ENCODE measurements at places on chromosomes 2 and 18.

GRCh38 chr18:75926811-75927210 lies 499.3 kb upstream of the SMIM21 start:
- no peak for DNase-seq

DNA sequence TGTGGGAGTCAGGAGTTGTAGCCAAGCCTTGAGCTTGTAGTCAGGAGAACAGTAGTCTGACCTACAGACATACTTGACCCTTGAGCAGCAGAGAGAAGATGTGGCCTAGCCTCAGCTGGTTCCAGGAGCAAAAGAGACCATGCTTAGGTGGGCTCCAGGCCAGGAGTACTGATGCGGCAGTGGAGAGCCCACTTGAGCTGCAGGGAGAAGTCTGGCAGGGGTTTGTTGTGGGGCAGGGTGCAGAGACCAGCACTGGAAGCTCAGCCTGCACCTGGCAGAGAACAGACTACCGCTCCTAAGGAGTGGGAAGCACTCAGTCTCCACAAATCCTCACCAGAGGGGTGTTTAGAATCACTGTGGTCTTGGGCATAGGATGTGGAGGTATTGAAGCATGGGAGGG lies 197.9 kb downstream of the TPGS2 start:
- no peak for DNase-seq

- no peak for DNase-seq
These were observed 15.4 kb downstream of the TMEM163 start for GRCh38 chr2:134703426-134703825.

DNA sequence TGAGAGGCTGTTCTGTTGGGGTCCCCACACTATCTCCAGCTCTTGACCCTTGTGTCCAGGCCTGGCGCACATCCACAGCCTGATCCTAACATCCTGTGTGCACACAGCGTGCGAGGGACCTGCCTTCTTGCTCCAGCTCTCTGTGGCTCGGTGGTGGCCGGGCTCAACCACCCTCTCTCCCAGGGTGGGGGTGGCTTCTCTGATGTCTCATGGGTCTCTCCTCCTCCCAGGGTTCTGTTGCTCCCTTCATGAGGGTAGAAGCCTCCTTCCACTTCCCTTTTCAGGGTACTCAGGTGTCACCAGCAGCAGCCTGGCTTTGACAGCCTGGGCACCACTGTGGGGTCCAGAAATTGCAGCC lies 196.9 kb upstream of the RAB6C start:
- DNase-seq: no peak

DNA sequence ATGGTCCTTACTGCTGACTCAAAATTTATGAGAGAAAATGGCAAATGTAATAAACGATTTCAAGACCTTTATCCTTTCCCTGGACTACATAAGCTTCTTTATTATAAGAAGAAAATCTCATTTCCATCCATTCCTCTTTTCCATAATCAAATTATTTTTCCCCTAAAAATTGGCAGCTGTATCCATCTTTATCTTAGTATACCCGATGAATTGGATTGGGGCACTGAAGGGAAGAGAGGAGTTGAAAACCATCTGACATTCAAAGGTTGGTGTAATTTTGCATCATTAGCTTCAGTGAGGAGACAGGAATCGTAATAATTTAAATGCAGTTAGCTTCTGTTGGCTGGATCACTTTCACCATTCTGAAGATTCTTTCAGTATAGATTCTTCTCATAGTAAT lies 574.1 kb downstream of the XIRP2 start:
- DNase-seq: no peak

GRCh38 chr18:74482697-74483096 lies 13.5 kb upstream of the CNDP2 start:
- no peak for DNase-seq

DNA sequence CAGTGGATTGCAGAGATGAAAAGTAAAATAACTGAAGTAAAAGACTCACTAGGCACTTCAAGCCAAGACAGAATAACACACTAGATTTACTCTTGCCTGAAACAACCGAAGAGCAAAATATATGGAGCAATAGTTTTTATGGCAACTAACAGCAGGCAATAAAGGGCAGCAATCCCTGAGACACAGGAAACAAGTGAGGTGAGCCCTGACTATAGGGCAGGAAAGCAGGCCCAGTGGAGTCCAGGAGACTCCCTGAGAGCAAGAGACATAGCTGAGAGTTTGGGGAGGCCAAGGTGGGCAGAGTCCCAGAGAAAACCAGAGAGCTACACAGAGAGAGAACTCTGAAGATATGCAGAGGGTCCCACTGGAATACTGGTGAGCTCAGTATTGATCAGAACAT lies 18.8 kb downstream of the FARSB start:
- no peak for DNase-seq

GRCh38 chr18:61720496-61720895 lies 172.3 kb downstream of the RNF152 start:
- no peak for DNase-seq

GRCh38 chr18:63515801-63516200 lies 26.4 kb upstream of the SERPINB12 start:
- DNase-seq: no peak

DNA sequence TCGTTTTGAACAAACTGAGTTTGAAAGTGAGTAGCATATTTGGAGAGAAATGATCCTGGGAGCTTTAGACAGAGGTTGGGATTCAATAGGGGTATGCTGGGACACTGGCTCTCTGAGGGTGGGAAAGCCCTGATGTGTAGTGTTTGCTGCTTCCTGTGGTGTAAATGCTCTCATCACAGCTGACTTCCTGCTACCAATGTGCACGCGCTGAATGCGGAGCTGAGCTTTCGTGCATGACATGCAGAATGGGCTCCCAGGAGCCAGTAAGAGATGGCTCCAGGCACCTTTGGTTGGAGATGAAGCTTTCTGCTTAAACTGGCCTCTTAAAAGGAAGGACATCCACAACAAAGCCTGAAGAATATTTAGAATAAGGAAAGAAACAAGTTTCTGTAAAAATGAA lies 224.1 kb upstream of the CCDC150 start:
- DNase-seq: no peak

- no peak for DNase-seq
These were observed 186.5 kb upstream of the NRP2 start for GRCh38 chr2:205495819-205496218.

DNA sequence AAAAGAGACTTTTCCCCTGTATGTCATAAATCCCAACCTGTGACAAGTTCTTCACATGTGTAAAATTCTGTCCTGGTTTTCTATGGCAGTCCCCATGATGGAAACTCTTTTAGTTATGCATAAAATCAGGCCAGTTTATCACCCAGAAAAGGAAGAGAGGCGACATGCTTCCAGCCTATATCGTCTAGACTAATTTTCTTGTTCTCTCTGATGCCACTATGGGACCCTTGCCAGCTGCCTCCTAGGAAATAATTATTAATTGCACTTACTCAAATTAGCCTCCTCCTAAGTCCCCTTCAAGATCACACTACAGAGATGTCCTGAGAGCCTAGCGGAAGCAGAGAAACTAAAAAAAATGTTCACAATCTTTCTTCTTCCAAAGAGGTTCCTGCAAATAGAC lies 722.4 kb downstream of the NRXN1 start:
- DNase-seq: no peak

GRCh38 chr2:74387346-74387745 lies 7.2 kb upstream of the DCTN1 start:
- no peak for DNase-seq

DNA sequence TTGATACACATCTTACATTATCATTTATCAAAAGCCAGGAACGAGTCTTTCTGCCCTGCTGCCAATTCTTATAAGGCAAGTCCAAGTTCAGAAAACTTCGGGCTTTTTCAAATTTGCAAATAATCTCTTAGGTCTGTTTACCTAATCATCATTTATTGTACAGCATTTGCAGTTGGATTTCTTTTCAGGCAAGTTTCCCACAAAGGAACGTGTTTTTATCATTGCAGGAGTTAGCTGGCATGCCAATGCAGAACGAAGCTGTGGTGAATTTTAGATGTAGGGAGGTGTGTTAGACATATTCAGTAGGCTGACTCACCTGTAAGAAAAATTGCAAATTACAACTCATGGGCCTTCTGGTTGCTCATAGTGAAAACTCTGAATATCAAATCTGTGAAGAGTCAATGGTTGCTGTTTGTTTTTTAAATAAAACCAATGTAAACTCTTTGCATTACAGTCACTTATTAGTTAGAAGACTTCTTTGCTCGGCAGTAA lies 209.6 kb downstream of the SRBD1 start:
- no peak for DNase-seq

GRCh38 chr2:179521944-179522343 lies 257.3 kb upstream of the SESTD1 start:
- no peak for DNase-seq

DNA sequence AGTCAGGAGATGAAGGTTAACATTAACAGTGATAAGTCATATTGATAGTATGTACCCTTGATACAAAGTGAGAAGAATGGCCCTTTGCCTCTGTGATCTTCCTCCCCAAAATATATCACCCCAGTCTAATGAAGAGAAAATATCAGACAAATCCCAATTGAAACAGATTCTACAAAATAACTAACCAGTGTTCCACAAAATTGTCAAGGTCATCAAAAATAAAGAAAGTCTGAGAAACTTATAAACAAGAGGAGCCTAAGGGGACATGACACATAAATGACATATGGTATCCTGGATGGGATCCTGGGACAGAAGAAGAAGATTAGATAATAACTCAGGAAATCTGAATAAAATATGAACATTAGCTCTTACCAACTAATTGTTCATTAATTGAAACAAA lies 398.4 kb downstream of the DSC3 start:
- DNase-seq: no peak

DNA sequence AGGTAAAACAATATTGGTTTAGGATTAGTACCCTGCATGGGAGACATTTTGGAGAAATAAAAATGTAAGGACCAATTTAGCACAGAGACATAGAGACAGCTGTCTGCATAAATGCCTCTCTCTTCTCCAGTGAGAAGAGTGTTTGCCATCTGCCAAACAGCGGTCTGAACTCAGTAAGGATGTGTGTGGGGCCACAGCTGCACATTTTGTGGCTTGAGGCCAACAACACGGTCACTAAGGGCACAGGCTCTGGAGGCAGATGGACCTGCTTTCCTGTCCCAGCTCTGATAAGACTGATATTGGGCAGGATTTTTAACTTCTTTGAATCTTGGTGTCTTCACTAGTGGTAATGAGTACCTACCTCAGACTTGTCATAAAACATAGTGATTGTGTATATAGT lies 10.2 kb downstream of the ZBTB14 start:
- no peak for DNase-seq

DNA sequence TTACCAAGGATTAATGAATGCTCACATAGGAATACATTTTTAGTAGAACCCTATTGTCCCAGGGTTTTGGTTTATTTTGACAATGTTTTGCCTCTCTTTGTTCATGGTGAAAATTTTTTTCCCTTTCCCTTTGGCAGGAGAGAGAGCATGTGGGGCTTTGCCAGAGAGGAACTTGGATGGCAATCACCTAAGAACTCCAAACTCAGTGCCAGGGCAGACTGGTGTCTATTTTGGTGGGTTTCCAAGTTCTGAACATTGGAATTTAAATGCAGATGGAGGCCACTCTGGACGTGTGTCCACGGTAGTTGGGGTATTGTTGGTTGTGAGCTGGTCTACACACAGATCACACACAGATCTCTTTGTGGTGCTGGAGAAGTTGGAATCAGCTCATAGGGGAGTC lies 2091.1 kb upstream of the PIK3C3 start:
- no peak for DNase-seq

- DNase-seq: no peak
These were observed 39.8 kb upstream of the PXDN start for GRCh38 chr2:1784087-1784486.

DNA sequence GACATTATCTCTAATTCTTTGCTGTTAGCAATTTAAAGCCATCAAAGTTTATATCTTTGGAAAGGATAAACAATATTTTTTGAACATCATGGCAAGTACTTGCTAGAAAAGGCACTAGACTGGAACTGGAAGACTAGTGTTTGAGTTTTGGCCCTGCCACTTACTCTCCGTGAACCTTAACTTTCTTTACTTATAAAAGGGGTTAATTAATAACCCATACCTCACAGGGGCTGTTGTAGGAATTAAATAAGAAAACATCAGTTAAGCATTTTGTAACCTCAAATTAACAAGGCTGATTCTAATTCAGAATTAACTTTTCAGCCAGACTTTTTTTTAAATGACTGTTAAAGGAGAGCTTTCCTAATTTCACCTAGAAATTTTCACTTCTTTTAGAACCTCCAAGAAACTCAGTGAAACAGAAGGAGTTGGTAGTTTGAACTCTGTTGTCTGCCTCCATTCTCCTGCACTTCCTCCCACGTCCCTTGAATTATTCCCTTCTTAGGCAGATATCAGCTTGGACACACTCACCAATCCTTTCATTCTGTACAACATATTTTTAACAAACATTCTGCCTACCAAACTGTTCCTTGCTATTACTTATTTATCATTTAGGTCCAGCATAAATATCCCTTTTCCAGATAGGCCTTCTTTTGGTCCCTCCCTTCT lies 79.5 kb downstream of the COX7A2L start:
- no peak for DNase-seq

DNA sequence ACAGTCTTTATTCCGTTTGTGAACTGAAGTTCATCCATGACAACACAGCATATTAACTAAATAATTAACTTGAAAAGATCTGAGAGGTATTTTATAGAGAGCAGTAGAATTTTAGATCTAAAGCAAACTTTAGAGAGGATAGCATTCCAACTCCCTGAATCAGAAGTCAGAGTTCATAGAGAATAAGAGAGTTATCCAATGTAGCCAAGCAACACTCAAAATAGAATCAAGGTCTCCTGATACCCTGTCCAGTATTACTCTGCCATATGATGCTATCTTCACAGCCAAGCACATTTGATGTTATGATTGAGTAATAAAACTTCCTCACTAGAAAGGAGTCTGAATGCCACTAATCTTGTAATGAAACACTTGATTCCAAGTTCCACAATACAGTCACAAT lies 55.5 kb downstream of the RIT2 start:
- no peak for DNase-seq

All from stimulated activated CD4-positive, alpha-beta T cell treated with anti-CD3 and anti-CD28 coated beads, Interleukin-12 subunit alpha, Interleukin-12 subunit beta, amount 100 ng/mL, for 24 hours (primary cell).